ENCODE measurements at places on chromosomes 7 and 10.

DNA sequence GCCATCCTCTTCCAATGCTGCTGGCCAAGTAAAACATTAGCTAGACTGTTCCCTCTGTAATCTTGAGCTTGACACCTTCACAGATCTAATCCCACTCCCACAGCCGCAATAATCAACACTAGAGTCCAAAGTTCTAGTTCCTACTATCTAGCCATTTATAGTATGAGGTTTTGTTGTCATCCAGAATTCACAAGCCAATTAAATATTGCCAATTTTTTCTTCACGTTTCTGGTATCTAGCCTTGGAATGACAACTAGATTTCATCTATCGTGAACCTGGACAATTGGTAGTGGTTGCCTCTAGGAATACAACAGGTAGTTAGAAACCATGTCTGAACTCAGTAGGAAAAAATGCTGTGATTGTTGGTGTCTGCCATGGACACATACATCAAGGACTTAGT lies 10.4 kb downstream of the WASL start:
- DNase-seq: no peak

DNA sequence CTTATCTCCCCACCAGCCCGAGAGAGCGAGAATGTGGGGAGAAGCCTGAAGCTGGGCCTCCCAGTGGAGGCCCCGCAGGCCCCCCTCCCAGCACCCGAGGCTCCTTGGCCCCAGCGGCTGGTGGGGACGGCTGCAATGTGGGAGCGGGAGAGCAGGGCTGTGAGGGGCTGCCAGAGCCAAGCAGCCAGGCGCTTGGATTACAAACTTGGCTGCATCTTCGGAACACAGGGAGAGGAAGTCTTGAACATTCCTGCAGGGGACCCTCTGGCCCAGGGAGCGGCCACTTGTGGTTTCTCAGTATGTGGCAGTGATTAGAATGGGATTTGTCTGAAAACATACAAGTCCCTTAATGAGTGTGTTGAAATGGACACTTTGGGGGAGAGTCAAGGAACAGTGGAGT lies 23.2 kb downstream of the ELN start:
- DNase-seq: peak; percentile 89

- DNase-seq: no peak
Measured at GRCh38 chr10:14302035-14302434, 28.7 kb downstream of the FRMD4A start.

GRCh38 chr10:75487755-75488125 lies 56.3 kb downstream of the LRMDA start:
- no peak for DNase-seq

- DNase-seq: no peak
Measured at GRCh38 chr10:69241575-69241974, 21.4 kb downstream of the HKDC1 start.

- no peak for DNase-seq
Measured at GRCh38 chr7:95694334-95694733, 78.0 kb upstream of the DYNC1I1 start.

GRCh38 chr10:61792921-61793320 lies 108.6 kb upstream of the ARID5B start:
- no peak for DNase-seq

DNA sequence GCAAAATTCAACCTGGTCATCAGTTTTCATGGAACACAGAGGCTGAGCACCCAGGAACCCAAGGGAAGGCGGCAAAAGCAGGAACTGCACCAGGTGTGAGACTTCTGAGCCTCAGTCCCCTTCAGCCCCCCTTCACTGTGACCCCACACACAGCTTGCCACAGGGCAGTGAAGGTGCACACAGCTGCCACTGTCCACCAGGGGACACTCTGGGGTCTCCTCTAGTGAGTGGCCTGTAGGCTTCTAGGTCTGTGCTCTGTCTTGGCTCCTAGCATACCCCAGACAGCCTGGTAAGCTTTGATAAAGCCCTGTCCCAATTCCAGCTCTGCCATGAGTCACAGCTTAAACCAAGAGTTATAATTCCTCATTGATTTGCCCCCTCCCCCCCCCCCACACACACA lies 12.1 kb downstream of the KCNH2 start:
- DNase-seq: no peak

DNA sequence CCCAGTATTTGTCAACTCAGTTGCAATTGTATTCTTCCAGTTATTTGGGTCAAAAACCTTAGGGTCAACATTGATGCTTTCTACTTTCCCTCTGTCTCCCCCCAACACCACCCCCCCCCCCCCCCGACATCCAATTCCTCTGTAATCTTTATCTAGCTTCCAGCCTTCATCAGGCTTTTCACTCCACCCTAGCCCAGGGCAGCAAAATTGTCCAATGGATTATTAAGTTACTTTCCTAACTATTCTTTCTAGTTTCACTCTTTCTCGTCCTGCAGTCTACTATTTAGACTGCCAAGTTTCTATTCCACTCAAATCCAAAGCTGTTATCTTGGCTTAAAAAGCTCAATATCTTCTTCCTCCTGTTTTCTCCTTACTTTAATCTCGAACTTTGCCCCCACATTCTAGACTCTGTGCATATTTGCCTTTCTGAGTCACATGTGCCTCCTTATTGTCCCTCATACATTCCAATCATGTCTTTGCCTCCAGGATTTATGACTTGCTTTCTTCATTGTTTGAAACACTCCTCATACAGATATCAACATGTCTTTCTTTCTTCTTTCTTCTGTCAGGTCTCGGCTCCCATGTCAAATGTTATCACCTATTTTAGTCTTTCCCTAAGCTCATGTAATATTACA lies 196.6 kb upstream of the TMEM196 start:
- no peak for DNase-seq

DNA sequence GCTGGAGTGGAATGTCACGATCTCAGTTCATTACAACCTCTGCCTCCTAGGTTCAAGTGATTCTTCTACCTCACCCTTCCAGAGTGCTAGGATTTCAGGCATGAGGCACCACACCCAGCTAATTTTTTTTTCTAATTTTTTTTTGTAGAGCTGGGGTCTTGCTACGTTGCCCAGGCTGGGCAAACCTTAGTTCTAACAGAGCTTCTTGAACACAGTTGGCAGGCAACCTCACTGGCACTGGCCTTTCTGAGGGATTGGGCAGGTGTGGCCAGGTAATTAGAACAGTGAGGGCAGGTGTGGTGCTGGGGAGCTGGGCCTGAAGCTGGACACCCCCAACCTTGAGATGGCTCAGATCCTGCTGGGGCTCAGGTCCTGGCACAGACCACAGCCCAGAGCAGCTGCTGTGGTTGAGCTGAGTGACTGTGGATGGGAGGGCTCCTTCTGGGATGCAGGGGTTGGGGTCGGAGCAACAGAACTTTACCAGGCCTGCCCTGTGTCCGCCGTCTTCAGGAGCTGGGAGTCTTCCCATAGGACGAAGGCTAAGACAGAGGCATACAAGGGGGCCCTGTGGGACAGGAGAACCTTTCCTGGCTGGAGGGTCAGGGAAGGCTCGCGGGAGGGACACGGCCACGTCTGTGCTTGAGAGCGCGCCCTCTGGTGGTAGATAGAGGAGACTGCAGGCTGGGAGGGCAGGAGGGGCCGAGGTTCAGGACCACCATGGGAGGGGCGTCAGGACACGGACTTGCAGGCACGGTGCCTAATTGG lies 48.2 kb downstream of the COL26A1 start:
- peak; percentile 57 for DNase-seq

DNA sequence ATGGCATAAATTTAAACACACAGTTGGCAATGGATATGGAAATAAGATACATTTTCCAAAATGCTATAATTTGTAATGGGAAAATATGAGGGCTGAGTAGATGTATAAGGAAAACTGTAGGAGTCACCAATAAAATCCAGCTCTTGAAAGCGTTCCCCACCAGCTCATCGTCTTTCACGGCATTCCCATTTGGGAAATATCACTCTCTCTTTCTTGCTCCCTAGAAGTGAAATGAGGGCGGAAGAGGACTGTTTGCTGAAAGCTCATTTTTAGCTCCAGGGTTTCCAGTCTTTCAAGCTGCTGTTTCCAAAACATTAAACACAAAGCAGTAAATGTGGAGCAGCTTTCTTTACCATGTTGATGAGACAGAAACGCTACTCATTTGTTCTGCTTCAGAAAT lies 104.6 kb upstream of the SFMBT2 start:
- DNase-seq: peak; percentile 74

DNA sequence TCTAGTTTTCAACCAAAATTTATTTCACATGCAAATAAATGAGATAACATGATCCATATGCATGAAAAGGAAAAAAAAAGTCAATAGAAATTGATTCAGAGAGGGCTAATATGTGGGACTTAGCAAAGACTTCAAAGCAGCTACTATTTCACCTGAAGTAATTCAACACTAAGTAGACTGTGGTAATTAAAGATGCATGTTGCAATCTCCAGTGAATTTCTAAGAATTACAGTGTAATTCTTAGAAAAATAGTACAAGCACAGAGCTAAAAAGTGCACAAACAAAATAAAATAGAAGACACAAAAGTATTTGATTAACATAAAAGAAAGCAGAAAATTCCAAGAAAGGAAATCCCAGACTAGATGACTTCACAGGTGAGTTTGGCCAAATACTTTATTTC lies 25.7 kb downstream of the GPR22 start:
- DNase-seq: no peak

- no peak for DNase-seq
Measured at GRCh38 chr7:39605087-39605486, 18.3 kb upstream of the RALA start.

DNA sequence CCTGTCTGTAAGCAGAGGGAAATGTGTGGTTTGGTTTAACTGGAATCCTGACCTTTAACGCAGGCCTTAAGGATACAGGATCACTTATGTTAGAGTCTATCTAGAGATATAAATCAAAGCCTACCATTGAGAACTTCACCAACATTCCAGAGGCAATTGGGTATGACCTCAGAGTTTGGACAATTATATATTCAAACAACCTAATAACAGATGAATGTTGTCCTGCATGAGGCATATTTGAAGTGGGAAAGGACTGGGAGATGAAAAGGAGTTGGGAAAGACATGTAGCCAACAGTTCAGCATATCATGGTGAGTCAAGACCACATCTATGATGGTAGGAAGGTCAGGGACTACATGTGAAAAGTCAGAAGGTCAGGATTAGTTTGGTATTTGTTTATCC lies 274.2 kb downstream of the DOCK4 start:
- no peak for DNase-seq

- no peak for DNase-seq
Measured at GRCh38 chr10:24177636-24178035, 31.3 kb upstream of the KIAA1217 start.

DNA sequence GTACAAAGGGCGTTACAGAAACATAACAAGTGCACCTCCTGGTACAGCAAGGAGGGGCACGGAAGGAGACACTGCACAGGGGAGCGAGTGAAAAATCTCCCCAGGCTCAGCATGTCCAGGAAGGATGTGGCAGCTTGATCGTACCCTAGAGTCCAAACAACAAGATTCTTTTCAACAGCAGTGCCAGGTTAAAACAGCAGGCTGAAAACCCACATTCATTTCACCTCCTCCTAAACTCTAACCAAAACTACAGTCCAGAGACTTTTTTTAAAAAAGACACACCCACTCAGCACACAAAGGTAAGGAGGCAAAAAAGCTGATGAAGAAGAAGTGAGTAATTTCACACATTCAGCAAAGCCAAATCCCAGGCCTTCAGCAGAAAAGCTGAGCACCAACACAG lies 138.8 kb downstream of the SFMBT2 start:
- no peak for DNase-seq

- DNase-seq: no peak
Measured at GRCh38 chr7:47471358-47471703, 110.6 kb downstream of the TNS3 start.

- DNase-seq: no peak
Measured at GRCh38 chr7:56026538-56026937, 24.7 kb downstream of the PSPH start.

- peak; percentile 76 for DNase-seq
Measured at GRCh38 chr7:150983893-150984368, 5.8 kb upstream of the KCNH2 start.

DNA sequence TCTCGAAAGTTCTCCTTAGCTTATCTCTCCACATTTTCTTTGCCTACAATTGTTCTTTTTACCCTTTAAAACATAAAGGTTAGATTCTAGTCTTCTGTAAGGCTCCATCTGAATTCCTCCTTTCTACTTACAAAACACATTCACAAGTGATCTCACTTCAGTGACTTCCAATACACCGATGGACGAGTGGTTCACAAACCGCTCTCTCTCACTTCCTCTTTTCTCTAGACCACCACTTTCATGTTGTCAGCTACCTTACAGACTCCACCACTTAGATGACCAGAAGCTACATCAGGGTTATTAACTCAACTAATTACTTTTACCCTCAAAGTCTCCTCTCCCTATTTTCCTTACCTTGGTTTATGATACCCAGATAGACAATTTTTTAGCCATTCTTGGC lies 11.8 kb downstream of the MET start:
- DNase-seq: no peak

DNA sequence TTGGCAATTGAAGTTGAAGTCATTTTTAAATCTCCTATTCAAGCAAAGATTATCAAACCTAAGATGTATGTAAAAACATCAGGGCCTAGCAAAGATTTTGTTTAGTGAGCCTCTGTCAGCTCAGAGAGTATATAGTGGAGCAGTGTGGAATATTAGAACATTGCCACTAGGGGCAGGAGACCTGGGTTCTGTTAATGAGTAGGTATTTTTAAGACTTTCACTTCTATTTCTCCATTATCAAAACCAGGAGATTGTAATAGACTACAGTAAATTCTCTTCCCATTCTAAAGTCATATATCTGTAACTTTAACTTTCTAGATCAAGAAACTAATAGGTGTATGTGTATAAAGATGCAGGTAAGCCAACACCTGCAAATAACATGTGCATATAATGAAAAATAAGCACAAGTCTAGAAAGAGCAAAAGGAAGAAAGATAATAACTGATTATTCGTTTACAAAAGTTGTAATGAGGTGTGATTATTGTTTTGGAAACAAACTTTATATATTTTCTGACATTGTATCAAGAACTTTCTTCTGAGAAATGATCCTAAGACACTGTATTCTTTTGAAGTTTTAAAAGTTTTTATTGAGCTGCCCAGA lies 64.4 kb downstream of the KCND2 start:
- DNase-seq: no peak

DNA sequence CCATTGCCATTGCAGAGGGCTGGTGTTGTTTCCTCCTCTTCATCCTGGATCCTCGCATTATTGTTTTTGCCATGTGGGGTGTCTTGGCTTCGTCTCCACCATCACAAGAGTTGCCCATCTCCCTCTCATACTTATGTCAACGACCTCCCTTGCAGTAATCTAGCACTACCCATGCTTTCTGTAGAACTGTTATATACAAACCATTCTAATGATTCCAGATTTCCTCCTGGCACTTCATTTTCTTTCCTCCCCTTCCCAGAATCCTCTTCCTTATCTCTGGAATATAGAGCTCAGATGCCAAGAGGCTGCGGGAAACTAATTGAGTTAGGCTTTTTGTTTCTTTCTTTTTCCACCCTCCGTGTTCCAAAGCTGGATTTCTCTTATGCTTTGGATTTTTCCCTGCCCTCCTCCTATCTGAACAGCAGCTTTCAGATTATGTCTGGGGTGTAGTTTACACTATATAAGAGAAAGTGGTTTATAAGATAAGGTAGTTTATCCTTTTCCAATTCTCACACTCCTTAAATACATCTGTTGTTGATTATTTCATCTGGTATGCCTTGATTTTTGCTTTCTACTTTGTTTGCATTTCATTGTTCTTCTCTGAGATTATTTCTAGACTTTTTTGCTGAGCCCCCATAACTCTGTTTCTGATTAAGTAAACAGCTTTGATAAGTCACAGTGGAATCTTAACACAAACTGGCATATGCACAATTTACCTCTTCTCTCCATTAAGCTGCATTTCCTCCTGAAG lies 264.1 kb downstream of the BICC1 start:
- peak; percentile 94 for DNase-seq

- peak; percentile 79 for DNase-seq
Measured at GRCh38 chr7:94393246-94394108, 1.2 kb upstream of the COL1A2 start.

Data from lung (tissue), 17 donors.